ENCODE measurements at places on chromosomes 13 and 19.

DNA sequence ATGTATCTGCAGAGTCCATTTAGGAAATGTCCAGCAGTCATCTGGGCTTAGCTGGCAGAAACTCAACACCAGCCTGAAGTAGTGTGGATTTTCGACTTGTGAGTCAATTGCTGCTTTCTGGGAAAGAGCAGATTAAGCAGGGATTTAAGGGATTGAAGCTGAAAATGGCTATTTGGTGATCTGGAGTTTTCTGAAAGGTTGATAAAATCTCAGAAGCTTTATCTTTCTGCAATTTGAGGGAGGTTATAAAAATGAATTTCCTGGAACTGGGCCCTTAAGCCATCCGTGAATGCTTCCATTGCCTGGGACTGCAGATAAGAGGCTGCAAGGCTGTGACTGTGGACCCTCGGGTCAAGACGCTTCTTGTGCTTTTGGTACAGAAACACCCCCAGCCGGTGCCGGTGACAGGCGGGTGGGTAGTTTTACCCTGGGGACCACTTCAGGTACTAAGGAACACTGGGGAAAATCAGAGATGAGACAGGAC is 61.5 kb downstream of the COL4A1 start:
- DNase-seq = no peak

DNA sequence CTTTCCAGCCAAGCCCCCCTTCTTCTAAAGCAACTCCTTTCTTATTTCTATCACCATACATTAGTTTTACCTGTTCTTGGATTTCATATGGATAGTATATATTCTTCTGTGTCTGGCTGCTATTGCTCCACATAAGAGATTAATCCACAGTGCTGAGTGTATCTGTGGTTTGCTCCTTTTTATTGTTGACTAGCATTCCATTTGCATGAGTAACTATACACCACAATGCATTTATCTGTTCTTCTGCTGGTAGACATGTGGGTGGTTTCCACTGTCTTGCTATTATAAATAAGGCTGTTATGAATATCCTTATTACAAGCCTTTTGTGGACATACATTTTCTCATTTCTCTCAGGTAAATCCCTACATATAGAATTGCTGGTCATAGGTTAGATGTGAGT is 138.2 kb downstream of the SLC7A1 start:
- DNase-seq = no peak

DNA sequence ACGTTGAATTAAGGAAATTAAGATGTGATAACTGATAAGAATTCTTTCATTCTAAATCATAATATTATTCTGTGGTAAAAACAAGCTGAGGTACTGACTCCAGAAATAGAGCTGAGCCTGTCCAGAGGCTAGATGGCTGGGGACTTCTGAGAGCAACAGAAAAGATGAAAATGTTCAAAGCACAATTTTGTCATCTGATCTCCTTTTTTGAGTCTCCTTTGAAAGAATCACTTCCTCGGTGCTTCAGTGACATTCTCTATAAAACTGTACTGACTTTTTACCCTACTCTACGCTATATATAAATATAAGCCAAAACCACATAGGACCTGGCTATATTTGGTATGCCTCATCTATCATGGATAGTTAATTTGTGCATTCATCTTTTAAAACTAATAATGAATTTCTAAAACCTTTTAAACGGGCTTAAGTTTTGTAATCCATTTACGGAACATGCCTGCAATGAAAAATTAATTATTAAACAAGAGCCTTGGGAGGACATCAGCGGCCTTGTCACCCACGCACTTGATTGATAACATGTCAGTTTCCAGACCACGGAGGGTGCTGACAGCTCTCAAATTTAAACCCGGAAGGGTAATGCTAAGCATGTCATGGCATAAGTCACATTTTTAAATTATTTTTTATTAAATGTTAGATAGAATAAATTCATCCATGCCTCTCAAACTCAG is 235.5 kb downstream of the PCDH9 start:
- no peak for DNase-seq

GRCh38 chr19:29118389-29118788 is 94.6 kb downstream of the UQCRFS1 start:
- no peak for DNase-seq

DNA sequence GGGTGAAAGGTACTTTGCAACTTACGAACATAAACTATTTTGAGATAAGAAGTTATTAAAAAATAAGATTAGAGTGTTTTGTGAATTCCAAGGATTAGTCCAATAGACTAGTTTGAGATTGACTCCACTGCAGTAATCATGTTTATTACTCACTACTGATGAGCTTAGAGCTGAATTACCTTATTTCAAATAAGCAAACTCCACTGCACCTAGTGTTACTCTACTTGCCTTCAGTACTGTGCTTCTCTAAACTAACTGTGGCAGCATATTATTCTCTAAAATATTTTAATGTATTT is 111.7 kb downstream of the MIPEP start:
- no peak for DNase-seq

DNA sequence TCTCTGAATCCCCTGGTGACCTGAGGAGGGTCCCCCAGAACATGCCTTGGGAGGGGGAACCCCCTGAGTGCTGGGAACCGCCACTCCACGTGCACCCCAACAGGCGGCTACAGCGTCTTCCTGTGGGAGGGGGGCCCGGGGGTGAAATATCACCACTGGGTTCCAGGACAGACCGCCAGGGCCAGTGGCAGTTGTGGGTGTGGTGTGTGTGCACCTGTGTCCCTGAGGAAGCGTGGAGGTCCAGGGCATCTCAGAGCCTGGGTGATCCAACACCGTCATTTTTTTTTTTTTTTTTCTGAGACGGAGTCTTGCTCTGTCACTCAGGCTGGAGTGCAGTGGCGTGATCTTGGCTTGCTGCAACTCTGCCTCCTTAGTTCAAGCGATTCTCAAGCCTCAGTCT is 4.2 kb downstream of the ADGRE5 start:
- DNase-seq = no peak

DNA sequence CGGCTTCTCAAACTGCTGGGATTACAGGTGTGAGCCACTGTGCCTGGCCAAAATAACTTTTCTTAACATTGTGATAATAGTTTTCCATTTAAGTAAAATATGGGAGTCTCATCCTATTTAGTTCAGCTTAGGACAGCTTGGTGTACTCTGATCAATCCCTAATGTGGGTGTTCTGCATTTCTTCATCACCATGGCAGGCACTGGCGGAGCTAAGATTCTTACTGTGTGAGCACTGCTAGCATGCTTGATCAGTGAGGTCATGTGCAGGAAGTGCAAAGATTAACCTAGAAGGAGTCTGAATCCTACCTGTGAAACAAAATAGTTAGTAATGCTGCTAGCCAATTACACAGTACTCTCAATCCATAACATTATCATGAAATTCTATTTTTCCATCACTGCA is 1684.2 kb upstream of the SLC10A2 start:
- DNase-seq = no peak

DNA sequence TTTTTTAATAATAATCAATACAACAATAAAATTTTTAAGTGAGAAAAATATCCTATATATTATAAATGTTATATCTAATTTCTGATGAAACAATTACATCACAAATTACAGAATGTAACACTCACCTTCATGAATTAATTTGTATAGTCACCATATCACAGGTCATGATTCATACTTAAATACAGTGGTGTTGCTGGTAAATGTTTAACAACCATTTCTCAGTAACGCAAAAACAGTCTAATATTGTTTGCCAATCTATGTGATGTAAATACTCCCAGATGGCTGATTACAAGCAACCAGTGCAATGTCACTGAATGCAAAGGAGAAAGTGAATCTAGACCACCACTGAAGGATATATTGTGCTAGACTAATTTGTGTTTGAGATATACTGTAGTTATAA is 97.5 kb downstream of the DIAPH3 start:
- no peak for DNase-seq

- DNase-seq = no peak
Observed at GRCh38 chr19:362154-362553, 17.6 kb upstream of the MIER2 start.

DNA sequence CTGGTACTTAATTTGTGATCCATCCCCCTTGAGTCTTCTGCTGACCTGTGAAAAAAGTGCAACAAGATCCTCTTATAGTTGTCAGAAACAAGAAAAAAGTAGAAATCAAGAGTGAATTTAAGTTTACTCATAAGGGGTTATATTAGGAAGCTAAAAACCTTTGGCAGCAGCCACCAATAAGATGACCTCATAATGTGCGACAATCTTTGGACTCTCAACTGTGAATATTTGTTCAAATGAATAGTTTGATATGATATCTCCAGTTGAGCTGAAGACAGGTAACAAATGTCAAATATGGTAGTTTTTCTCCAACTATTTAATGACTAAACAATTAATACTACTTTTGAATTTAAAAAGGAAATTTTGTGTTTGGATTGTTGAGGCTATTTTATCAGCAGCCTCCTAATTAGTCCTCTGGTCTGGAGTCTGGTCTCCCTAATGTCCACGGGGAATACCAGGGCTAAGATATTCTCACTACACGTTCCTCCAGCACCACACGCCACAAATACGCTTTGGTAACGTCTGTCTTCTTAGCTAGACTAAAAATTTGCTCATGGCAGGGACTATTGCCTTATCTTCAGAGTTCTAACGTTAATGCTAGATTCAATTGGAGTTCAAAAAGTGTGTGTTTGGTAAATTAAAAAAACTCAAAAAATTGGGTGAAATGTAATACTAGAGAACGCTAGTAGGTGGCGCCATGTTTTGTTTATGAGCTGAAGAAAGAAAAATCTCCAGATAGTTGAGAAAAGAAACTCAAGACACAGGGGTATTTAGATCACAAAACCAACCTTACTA is 51.0 kb upstream of the PDX1 start:
- DNase-seq = no peak

- DNase-seq = no peak
Observed at GRCh38 chr19:45045671-45046353, 7.0 kb downstream of the CLASRP start.

- DNase-seq = no peak
Observed at GRCh38 chr19:47377801-47378200, 28.7 kb downstream of the DHX34 start.

GRCh38 chr13:27310946-27311345 is 40.3 kb downstream of the RASL11A start:
- DNase-seq = no peak

DNA sequence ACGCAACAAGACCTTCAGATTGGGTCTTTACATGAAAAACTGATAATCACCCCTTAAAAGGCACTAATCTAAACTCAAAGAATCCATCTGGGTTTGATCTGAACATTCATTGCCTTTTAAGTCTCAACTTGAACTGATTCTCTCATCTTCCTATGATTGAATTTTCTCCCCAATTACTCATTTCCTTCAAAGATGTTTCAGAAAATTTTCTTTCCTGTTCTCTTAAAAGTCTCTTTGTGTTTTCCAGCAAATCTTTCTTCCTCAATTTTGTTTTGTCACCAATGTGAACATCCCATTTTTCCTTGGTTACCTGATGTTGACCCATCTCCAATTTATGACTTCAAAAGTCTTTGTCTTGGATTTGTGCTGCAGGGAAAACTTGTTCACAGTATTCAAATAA is 234.3 kb downstream of the DACH1 start:
- DNase-seq = no peak

DNA sequence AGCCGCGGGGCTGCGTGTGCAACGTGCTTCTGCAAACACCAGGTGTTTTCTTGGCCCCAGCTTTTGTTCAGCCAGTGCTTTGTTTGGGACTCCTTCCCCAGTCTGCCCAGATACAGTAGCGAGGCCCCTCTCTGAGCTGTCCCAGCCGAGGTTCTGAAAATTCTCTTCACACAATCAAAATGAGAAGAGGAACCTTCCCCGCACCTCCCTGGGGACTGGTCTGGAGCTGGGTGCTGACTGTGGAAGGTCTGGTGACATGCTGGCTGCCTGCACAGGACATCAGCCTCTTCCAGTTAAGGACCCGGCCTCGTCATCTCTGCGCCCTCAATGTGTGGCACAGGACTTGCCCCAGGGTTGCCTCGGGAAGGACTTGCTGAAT is 4.2 kb downstream of the ATP4A start:
- DNase-seq = no peak

Data from stimulated activated CD4-positive, alpha-beta T cell treated with anti-CD3 and anti-CD28 coated beads, Interleukin-15, amount 100 ng/mL, for 1 hour (primary cell).